ENCODE measurements at places on chromosomes 4 and X. TPM values are rescaled to one million over a fixed set of nuclear protein-coding genes. Genes with fewer than 3 reads are reported as not detected.

DNA sequence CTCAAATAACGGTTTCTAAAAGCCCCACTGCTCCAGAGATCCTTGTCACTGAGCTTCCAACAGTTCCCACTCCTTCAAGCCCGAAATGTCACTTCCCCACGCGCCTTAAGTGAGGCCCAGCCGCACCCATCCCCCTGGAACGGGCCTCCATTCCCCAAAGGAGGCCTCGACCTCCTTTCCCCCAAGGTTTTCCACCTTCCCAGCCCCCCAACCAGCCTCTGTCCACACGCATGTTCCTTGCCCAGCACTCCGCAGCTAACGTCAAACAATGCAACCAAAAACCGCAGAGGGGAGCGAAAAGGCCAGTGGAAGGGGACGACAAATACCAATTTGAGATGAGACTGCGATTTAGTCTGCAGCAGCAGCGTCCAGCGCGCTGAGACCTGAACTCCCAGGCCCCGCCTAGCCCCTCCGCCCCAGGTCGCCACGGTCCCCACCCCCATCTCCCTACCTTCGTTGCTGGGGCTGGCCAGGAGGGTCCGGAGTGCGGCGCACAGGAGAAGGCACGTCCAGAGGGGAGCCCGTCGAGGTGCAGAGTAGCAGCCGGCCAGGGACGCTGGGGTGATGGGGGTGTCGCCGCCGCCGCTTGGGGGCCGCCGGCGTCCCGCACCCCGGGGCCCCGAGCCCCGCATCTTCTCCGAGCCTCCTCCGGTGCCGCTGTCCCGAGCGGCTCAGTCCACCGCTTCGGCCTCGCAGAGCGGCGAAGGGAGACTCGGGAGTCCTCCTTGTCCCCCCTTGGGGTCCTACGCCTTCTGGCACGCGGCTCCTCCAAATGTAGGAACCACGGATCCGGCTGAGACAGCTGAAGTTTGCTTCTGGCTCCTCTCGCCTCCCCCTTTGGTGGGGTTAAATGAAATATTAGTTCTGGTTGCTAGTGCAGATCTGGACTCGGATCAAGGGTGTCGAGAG, 924 bp downstream of the EPHA5 start:
- H3K4me1 ChIP-seq, result peaks cover 17% of the 10 kb centered on the region
- peak overlapping the region; percentile 26 for H3K27ac ChIP-seq
- DNase-seq, result peak; percentile 10
- no peaks in the 10 kb centered on the region for H3K36me3 ChIP-seq
- peaks cover 81% of the 10 kb centered on the region for H3K27me3 ChIP-seq

DNA sequence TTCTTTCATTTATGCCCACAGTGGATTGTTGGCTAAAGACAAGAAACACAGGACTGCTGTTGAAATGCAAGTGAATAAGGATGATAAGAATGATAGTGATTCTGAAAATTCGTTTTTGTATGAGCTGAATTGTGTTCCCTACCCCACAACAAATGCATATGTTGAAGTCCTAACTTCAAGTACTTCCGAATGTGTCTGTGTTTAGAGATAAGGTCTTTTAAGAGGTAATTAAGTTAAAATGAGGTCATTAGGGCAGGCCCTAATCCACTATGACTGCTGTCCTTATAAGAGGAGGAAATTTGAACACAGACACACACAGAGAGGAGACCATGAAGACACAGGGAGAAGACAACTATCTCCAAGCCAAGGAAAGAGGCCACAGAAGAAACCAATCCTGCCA, 126.6 kb upstream of the ACSL4 start:
- H3K27me3 ChIP-seq, result no peaks in the 10 kb centered on the region
- DNase-seq, result no peak
- no peak overlapping the region for H3K27ac ChIP-seq
- no peaks in the 10 kb centered on the region for H3K36me3 ChIP-seq

DNA sequence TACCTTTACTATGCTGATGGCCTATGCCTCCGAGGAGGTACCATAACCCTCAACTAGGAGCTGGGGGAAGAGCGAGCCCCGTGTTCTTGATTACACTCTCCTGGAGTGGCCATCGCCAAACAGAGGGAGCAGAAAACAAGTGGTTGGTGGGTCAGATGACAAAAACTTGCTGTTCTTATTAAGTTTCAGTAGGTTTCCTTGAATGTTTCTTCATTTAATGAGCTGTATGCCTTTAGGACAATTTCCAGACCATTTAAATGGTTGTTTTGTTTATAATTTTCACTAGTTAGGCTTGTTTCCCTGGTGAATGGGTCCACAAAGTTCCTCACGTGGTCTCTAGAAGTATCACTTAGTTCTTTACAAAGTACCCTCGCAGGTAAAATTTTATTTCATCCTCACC, 4.7 kb downstream of the PYURF start:
- peaks cover 8% of the 10 kb centered on the region for H3K36me3 ChIP-seq
- H3K27me3 ChIP-seq, result no peaks in the 10 kb centered on the region
- H3K4me3 ChIP-seq, result no peak overlapping the region
- no peak overlapping the region for H3K27ac ChIP-seq
- H3K4me1 ChIP-seq, result peaks cover 8% of the 10 kb centered on the region

- H3K36me3 ChIP-seq, result peaks cover 30% of the 10 kb centered on the region
- DNase-seq, result no peak
- no peaks in the 10 kb centered on the region for H3K27me3 ChIP-seq
- H3K4me1 ChIP-seq, result peaks cover 6% of the 10 kb centered on the region
- H3K27ac ChIP-seq, result no peak overlapping the region
- no peak overlapping the region for H3K4me3 ChIP-seq
Observed at GRCh38 chr4:6858997-6859396, 50.6 kb upstream of the TBC1D14 start.

GRCh38 chrX:153723351-153724251, 586 bp downstream of the BCAP31 start:
- peak overlapping the region; percentile 96 for H3K27ac ChIP-seq
- H3K4me3 ChIP-seq, result peak overlapping the region; percentile 80
- peaks cover 16% of the 10 kb centered on the region for H3K4me1 ChIP-seq
- H3K36me3 ChIP-seq, result peaks cover 9% of the 10 kb centered on the region
- peak; percentile 24 for DNase-seq

GRCh38 chrX:103405009-103405333, 28.6 kb downstream of the BEX3 start:
- no peak overlapping the region for H3K27ac ChIP-seq
- peaks cover 1% of the 10 kb centered on the region for H3K4me1 ChIP-seq
- peak overlapping the region; percentile 82 for H3K4me3 ChIP-seq
- DNase-seq, result no peak
- no peaks in the 10 kb centered on the region for H3K27me3 ChIP-seq

DNA sequence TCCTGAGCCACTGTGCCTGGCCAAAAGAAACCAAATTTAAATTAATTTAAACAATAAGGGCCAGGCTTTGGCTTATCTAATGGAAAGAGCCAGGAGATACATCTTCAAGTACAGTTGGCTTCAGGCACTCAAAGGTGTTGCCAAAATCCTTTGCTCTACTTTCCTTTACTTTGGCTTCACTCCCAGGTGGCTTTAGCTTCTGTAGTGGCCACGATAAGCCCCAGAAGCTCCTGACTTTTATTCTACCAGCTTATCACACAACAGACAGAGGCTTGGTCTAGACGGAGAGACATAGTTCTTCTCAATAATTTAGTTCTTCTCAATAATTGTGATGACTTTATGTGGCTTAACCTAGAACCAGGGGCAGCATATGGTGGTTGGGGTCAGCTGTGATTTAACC, 211.2 kb upstream of the LNX1 start:
- no peaks in the 10 kb centered on the region for H3K36me3 ChIP-seq
- H3K4me1 ChIP-seq, result no peaks in the 10 kb centered on the region
- no peak for DNase-seq

DNA sequence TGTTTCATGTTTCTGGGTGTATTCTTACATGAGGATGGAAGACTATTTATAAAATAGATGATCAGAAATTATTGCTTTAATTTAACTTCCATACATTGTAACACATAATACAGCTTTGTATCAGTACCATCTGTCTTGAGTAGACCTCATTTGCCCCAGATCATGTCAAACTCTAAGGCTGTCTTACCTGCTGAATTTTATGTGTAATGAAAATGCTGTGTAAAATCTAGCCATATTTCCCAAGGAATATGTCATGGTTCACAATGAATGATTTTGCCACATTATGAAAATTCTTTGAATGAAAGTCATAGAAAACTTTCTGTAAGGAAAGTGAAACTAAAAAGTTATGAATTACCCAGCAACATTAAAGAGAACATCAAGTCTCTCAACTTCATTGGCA, 7.4 kb downstream of the BDH2 start:
- H3K27ac ChIP-seq, result no peak overlapping the region
- peaks cover 12% of the 10 kb centered on the region for H3K36me3 ChIP-seq
- no peaks in the 10 kb centered on the region for H3K27me3 ChIP-seq
- no peak overlapping the region for H3K4me3 ChIP-seq
- DNase-seq, result no peak
- H3K4me1 ChIP-seq, result peaks cover 4% of the 10 kb centered on the region

GRCh38 chr4:26023203-26023972, 109.4 kb downstream of the SMIM20 start:
- no peak overlapping the region for H3K27ac ChIP-seq
- DNase-seq, result no peak
- peaks cover 41% of the 10 kb centered on the region for H3K4me1 ChIP-seq
- peaks cover 10% of the 10 kb centered on the region for H3K27me3 ChIP-seq
- H3K36me3 ChIP-seq, result no peaks in the 10 kb centered on the region
- no peak overlapping the region for H3K4me3 ChIP-seq

OPHN1 gene
- total RNA-seq, result 7.2 TPM

CSAG3 gene
- not detected for total RNA-seq

EIF4E gene
- total RNA-seq, result 97.7 TPM

NSG1 gene
- total RNA-seq, result 55.0 TPM

PLP1 gene
- total RNA-seq, result 0.46 TPM

MAPK10 gene
- total RNA-seq, result 21.4 TPM

HTRA3 gene
- 0.86 TPM for total RNA-seq

FRAS1 gene
- 166 TPM for total RNA-seq

XAGE1A gene
- total RNA-seq, result not detected

All from progenitor cell of endocrine pancreas (in vitro differentiated cells).